ENCODE measurements at places on chromosomes 3 and 15.
A peak's percentile ranks its signal among the peaks of the same experiment; 100 is the strongest.

- peak; percentile 46 for DNase-seq
These were observed 1.4 kb downstream of the CEMIP start for GRCh38 chr15:80780416-80781221.

GRCh38 chr15:71357321-71357732, 242.1 kb downstream of the THSD4 start:
- no peak for DNase-seq

GRCh38 chr3:59654123-59654479, 604.3 kb upstream of the CFAP20DC start:
- no peak for DNase-seq

DNA sequence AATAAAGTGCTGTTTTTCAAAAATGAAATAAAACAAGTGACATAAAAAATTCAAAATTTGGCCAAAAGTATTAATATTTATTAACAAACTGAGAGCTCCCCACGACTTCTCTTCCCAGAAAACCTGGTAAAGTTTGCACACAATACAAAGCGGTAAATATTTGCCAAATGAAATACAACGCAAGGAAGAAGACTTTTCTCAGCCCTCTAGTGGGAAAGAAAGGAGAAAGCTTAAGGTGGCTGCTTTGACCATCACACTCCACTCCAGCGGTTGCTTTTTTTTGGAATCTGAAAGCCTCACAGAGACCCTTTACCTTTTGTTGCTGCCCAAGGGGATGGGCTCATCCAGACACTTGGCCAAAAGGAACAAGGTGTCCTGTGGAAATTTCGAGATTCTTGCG, 1.1 kb upstream of the GK5 start:
- DNase-seq = no peak

GRCh38 chr3:4491855-4492207, 1.3 kb upstream of the ITPR1 start:
- no peak for DNase-seq

- peak; percentile 70 for DNase-seq
These were observed 13.5 kb upstream of the ZNF592 start for GRCh38 chr15:84734794-84735479.

GRCh38 chr3:78268716-78269668, 1229.1 kb downstream of the ROBO2 start:
- DNase-seq = no peak

GRCh38 chr15:73353734-73354133, 15.0 kb downstream of the HCN4 start:
- no peak for DNase-seq

GRCh38 chr15:60372227-60372626, 25.6 kb downstream of the ANXA2 start:
- no peak for DNase-seq

DNA sequence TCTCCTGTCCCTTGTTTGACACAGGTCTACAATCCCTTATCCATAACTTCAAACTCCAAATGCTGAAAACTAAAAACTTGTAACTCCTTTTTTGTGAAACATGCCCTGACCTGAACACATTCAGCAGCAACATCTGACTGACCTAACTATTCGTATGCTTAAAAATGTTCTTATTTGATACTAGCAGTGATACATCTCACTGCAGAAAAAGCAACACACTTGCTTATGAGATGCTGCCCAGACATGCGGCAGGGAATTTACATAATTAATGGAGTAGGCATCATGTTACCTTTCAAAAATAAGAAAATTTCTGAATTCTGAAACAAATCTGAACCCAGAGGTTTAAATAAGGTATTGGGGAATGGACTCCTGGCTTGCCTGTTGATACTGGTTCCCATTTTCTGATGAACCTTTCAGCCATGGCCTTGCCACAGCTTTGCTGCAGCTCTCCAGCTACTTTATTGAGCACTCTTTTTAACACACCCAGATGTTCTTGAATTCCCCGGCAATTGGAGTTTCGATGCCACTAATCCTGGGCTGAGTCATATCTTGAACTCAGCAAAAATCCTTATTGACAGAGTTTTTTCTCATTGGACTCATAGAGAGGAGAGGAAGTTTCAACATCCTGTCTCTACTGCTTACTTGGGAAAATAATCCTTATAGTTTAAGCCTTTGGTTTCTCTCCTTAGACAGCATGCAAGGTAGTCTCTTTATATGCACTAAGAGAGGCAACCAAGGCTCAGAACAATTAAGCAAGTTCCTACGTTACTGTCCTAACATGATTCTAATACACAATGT, 296.6 kb upstream of the LMCD1 start:
- no peak for DNase-seq

Measured in activated T-cell treated with anti-CD3 and anti-CD28 coated beads, Interleukin-2, amount 50 U/mL, for 24 hours (primary cell).